Stimulated activated CD4-positive, alpha-beta T cell treated with anti-CD3 and anti-CD28 coated beads, Interleukin-15, amount 100 ng/mL, for 1 hour (primary cell): ENCODE measurements at places on chromosomes 5 and 9.

GRCh38 chr9:110671849-110672248 lies 3.3 kb downstream of the MUSK start:
- no peak for DNase-seq

DNA sequence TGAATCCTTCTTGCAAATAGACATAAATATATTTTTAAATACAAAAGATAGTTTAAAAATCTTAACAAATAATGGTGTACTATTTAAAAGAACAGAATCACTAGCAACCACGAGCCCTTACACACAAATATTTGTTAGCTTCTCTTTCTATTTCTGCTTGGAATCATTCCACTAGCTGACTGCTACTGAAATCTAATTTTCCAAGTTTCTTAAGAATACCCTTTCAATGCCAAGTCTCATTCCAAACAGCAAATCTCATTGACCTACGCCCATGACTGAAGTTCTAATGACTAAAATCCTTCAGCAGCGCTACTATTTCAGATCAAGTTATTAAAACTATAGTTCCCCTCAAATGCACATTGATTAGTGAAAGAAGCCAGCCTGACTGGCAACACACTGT lies 13.2 kb upstream of the PPP1R2B start:
- no peak for DNase-seq

DNA sequence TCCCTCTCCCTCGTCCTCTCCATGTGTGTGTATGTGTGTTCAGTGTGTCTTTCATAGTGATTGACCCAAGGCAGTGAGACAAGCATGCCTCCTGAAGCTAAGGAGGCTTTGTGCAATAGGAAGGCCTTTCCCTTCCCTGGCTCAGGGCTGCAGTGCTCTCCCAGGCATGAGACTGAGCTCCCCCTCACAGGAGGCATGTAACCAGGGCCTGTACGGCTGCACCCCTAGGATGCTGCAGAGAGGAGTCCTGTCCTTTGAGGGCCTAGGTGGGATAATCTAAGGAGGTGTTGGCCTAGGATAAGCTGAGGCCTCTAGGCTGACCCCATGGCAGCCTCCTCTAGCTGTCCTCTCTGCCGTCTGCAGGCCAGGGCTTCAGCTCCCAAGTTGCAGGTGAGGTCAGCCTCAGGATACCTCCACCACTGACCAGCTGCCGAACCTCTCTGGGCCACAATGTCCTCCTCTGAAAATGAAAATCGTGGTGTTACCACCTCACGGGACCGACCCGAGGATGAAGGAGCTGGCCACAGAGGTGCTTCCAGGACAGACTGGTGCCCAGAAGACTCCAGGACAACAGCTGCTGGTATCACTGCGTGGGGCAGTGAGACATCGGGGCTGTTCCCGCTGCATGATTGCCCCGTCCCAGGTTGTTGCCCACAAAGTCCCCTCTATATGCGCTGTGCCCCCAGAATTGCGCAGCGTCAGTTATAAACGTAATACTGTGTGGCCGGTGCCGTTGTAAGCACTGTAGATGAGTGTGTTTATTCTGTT lies 129.6 kb downstream of the BARX1 start:
- DNase-seq: no peak

GRCh38 chr5:78993165-78993564 lies 8.1 kb upstream of the ARSB start:
- no peak for DNase-seq

DNA sequence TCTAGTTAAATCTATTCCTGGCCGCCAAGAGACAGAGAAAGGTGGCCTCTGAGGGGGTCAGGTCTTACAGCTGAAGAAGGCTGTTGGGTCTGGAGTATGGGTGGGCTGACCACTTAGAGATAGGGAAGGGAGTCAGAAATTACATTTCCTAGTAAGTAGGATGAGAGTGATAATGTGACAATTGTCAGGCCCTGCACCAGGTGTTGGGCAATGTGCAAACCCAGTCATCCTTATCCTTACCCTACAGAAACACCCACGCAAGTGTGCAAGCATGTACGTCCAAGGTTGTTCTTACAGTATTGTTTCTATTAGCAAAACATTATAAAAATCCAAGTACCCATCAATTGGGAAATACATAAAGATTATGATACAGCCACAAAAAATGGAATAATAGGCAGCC lies 9.5 kb downstream of the SPAAR start:
- DNase-seq: no peak

- DNase-seq: no peak
Observed at GRCh38 chr5:167797933-167798332, 493.5 kb upstream of the WWC1 start.

DNA sequence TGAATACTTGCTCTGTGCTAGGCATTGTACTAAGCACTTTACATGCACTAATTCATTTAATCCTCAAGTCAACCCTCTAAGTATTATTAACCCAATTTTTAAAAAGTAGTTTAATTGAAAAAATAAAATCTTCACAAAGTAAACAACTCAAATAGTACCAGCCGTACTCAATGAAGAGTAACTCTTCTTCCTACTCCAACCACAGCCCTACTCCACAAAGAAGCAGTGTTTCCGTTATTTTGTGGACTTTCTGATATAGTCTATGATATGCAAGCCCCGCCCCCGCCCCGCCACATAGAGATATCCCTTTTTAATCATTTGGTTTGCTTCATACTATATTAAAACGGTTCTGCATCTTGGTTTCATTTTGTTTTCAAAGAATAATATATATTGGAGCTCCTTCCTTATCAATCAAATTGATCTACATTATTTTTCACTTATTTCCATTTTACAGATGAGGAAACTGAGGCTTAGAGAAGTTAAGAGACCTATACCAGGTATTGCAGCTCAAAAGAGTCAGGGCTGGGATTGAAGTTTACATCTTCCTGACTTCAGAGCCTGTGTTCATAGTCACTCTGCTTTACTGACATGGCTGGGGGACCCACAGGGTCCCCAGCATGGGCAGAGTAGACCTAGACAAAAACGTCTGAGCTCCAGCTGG lies 78.6 kb downstream of the PCDH1 start:
- no peak for DNase-seq

DNA sequence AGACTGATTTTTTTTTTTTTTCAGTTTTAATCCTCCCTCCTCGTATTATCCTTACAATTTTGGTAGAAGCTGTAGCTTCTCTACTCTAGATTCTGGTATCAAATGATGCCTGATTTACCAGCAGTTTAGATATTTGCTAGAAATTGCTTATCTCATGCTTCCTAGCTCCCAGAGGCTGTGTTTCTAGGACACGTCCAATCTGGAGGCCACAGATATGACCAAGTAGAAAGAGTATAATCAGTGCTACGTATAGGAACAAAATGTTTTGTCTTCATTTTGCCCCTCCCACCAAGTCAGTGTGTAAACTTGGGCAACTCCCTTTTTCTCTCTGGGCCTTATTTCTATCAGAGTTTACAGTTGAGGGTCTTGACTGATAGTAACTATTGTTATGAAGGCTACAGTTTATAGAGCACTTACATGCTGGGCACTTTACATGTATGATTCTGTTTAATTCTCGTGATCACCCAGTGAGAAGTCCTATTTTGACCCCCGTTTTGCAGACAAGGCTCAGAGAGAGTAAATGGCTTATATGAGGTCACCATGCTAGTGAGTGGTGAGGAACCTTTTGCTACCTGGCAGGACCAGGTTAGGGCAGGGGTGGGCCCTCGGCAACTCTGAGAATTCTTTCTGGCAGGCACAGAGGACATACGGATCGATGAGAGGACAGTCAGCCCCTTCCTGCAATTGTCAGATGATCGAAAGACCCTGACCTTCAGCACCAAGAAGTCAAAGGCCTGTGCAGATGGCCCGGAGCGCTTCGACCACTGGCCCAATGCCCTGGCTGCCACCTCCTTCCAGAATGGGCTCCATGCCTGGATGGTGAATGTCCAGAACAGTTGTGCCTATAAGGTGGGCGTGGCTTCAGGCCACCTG lies 7.6 kb downstream of the HDHD3 start:
- DNase-seq: no peak

- DNase-seq: no peak
Observed at GRCh38 chr9:132543960-132544359, 38.4 kb upstream of the BARHL1 start.

DNA sequence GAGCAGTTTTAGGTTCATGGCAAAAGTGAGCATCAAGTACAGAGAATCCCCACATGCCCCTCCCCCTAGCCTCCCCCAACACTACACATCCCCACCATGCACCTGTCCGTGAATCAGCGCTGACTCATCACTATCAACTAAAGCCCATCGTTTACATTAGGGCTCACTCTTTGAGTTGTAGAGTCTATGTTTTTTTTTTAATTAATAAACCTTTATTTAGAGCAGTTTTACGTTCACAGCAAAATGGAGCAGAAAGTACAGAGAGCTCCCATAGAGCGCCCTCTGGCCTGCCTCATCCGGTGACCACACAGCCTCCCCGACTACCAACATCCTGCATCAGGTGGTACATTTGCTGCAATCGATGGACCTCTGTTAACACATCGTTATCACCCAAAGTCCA lies 47.9 kb upstream of the UNC5A start:
- no peak for DNase-seq

- DNase-seq: no peak
Observed at GRCh38 chr5:108113950-108114349, 267.9 kb downstream of the FBXL17 start.
